ENCODE measurements at places on chromosomes 3 and 15.

DNA sequence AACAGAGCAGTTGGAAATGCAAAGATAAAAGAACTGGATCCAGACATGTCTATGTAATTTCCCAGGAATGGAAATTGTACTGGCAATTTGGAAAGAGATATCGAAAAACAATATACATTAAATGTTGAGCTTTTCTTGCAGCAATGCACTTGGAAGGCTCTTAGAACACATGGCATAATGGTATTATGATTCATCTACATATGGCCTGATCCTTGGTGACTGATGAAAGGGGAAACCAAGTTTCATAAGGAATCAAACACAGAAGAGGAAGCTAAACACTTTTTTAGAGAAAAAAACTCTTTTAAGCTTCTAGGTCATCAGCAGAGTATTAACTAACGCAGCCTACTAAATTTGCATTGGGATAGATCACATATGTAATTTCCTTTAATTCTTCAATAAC lies 12.4 kb upstream of the GREM1 start:
- DNase-seq: no peak

- DNase-seq: no peak
Observed at GRCh38 chr3:15769256-15769915, 28.4 kb downstream of the ANKRD28 start.

DNA sequence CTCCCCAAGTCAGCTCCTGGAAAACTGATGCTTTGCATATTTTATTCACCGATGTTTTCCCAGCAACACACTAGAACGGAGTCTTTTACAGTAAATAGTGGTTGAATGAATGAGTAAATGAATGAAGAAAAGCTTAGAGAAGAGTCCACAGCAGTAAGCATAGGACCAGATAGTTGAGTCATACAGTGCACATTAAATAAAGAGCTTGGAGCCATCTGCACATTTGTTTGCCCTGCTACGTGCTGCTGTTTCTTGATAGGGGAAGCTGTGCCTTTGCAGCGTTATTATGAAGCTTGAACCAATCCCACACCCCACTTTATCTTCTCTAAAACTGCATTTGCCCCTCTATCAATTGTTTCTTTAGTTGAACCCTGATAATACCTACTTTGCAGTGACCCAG lies 1.2 kb downstream of the FAM98B start:
- DNase-seq: no peak

DNA sequence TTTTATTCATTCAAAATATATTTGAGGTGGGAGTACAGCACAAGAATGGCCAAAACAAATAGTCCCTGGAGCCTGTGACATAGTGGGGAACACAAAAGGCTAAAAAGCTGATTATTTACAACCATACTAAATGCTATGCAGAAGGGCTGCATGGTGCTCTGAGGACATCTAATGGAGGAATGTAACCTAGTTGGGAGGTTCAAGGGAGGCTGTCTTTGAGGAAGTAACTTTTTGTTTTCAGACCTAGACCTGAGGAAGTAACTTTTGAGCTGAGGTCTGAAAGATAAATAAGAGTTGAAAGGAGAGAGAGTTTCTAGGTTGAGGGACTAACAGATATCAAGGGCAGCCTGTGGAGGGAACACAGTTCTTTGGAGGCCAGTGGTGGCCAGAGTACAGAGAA lies 34.8 kb upstream of the RASA2 start:
- DNase-seq: no peak

- no peak for DNase-seq
Observed at GRCh38 chr15:87490666-87491065, 765.9 kb downstream of the NTRK3 start.

Measured in activated gamma-delta T cell (primary cell).